Retinal pigment epithelial cell (primary cell): ENCODE measurements at places on chromosomes 5 and 9.

DNA sequence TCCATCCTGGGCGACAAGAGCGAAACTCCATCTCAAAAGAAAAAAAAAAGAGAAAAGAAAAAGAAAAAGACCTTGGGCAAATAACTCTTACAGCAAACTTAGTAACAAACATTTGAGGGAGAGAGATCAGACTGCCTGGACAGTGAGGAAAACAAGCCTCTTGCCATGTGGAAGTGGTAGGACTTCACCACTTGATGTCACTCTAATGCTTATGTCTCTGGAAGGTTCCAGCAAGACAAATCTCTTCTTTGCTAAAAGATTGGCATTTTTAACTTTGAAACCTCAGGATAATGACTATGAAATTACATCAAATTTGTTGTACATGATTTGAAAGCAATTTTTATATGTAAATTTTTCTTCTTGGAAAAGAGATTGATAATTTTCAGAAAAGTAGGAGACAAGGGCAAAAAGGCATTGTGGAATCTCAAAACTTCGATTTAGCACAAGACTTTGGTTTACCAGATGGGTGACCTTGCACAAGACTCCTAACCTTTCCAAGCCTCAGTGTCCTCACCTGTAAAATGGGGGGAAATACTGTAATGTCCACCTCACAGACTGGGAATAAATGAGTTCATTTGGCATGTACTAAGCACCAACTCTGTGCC is 5.4 kb downstream of the ACTL7B start:
- no peak for DNase-seq

- no peak for DNase-seq
Observed at GRCh38 chr9:116198344-116198743, 44.8 kb downstream of the PAPPA start.

GRCh38 chr9:134783699-134784039 is 96.9 kb upstream of the FCN2 start:
- no peak for DNase-seq

DNA sequence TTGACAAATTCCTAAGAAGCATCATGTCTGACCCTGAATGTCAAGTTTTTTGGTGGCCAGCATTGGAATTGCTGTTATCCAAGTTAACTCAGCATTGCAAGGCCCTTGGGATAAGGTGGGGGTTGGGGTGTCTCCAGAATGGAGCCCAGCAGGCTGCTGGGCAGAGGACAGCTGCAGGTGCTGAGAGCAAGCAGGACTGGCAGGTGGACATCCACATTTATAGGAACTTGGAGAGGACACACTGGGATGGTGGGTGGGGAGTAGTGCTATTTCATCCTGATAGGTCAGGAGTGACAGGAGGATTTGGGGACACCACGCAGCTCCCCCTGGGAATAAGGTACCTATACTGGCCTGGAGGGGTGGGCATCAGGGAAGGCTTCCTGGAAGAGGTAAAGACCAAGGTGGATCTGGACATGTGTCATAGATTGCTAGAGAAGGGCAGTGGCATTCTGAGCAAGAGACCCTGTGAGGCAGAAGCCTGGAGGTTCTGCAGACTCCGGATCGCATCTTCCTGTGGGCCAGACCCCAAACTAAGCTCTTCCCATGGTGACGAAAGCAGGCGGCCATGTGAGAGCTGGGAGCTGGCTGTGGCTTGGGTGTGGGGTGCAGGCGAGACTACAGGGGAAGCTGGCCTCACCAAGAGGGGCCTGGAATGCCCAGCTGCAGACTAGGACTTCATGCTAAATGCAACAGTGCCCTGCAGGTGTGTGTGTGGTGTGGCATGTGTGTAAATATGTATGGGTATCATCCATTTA is 148.1 kb downstream of the RGS3 start:
- DNase-seq: no peak

DNA sequence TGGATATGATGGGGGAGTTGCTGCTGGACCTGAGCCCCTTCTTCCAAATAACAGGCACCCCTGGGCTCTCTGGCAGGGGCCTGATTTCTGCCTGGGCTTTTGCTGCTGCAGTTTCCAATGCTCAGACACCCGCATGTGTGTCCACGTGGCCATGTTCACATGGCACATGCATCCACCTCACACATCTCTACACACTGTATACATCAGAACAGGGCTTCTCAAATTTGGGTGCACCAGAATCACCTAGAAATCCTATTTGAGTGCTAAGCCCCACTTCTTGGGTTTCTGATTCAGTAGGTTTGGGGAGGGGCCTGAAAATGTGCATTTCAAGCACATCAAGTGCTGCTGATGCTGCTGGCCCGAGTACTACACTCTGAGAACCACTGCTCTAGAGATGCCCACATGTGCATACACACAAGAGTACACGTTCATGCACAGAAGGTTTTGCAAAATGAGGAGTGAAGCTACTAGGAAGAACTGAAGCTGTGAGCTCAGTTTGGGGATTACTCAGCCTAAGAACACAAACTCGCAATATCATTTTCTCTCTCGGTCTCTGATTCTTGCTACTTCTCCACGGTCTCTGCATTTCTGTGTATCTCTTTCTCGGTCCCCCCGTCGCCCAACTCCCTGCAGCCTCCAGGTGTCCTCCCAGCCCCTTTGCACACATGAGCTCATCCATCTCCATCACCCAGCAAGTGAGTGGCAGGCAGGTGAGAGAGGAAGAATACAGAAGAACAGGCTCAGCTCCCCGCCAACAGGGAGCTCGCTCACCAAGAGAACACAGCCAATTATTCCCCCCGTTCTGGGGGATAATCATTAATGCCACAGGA is 97.0 kb downstream of the PCDH1 start:
- no peak for DNase-seq

- no peak for DNase-seq
Observed at GRCh38 chr5:176629853-176630680, at the start of the genes EIF4E1B and SNCB. EIF4E1B (plus strand) TSS chr5:176630675; CDS start chr5:176642788, 12,113 bp downstream. SNCB (minus strand) TSS chr5:176630534; CDS start chr5:176629654, 880 bp downstream.

DNA sequence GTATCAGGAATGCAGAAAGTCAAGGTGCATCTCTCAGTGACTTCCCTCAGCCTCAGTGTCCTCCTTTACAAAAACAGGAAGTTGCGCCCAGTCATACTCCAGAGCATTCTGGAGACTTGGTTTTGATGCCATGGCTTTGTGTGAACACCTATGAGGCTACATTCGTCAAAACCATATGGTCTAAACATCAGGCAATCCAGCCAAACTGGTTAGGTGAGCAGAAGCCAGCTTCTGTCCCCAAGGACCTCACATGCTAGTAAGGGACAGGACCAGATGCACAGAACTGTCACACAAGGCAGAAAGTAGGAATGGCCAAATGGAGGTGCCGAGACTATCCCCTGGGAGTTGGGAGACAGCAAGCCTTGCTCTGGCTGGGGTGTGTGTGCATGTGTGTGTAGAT is 217.2 kb downstream of the MELK start:
- DNase-seq: no peak
